ENCODE measurements at places on chromosomes 2 and 18.
A peak's percentile ranks its signal among the peaks of the same experiment; 100 is the strongest.

GRCh38 chr18:48667276-48668254, 128.7 kb downstream of the CTIF start:
- no peak for DNase-seq

DNA sequence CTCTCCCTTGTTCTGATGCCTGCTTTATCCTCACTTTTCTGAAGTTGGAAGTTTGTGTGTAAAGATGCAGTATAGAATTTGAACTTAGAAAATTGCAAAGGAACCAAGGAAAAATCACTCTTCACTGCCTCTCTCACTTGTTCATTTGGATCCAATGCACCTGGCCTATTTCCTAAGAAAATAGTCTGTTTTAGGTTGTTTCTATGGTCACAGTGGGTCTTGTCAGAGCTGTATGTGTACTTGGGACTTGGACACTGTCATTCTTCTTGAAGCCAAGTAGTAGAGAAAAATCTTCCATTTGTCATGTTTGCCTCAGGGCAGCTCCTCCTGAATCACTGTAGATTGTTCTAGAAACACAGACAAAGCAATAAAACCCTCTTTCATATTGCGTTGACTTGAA, 80.3 kb upstream of the SESTD1 start:
- DNase-seq, result no peak

DNA sequence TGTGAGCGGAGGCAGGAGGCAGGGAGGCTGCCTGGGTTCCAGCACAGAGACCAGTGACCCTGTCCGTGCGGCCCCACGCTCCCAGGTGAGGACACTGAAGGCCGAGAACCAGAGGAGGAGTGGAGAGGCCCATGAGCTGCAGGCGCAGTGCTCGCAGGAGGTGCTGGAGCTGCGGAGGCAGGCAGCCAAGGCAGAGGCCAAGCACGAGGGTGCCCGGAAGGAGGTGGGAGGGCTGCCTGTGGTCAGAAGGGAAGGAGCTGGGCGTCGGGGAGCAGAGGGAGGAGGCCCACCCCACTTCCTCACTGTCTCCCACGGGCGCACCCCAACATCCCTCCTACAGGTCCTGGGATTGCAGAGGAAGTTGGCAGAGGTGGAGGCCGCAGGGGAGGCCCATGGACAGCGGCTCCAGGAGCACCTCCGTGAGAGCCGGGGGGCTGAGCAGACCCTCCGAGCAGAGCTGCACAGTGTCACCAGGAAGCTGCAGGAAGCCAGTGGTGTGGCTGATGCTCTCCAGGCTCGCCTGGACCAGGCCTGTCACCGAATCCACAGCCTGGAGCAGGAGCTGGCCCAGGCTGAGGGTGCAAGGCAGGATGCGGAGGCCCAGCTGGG, 33.0 kb upstream of the SNED1 start:
- DNase-seq, result no peak

GRCh38 chr2:180907731-180908130, 72.7 kb upstream of the UBE2E3 start:
- DNase-seq, result peak; percentile 93

GRCh38 chr2:30655660-30656059, 151.6 kb downstream of the CAPN13 start:
- peak; percentile 80 for DNase-seq

DNA sequence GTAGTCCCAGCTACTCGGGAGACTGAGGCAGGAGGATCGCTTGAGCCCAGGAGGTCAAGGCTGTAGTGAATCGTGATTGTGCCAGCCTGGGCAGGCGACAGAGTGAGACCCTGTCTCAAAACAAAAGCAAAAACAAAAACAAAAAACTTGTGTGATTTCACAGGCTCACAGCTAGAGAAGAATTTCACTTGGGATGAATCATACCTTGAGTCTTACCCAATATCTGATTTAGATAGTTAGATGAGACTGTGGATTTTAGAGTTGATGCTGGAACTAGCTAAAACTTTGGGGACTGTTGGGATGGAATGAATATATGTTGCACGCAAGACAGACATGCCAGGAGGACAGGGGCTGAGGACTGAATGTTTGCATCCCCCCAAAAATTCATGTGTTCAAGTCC, 4.4 kb downstream of the ANKRD29 start:
- DNase-seq, result no peak

DNA sequence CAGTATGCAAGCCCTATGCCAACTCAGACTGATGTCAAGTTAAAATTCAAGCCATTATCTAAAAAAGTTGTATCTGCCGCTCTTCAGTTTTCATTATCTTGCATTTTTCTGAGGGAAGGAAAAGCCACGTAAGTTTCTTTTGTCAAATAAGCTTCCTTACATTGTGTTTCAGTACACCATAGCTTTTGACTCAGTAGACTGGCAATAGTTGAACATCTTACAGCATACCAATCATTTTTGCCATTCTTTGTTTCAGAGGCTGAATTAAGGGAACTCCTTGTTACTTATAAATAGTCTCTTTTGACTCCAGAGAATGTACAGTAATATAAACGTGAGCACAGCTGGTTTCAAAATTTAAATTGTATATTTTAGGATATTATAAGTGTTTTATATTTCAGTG, 120.6 kb downstream of the EHBP1 start:
- peak; percentile 79 for DNase-seq

DNA sequence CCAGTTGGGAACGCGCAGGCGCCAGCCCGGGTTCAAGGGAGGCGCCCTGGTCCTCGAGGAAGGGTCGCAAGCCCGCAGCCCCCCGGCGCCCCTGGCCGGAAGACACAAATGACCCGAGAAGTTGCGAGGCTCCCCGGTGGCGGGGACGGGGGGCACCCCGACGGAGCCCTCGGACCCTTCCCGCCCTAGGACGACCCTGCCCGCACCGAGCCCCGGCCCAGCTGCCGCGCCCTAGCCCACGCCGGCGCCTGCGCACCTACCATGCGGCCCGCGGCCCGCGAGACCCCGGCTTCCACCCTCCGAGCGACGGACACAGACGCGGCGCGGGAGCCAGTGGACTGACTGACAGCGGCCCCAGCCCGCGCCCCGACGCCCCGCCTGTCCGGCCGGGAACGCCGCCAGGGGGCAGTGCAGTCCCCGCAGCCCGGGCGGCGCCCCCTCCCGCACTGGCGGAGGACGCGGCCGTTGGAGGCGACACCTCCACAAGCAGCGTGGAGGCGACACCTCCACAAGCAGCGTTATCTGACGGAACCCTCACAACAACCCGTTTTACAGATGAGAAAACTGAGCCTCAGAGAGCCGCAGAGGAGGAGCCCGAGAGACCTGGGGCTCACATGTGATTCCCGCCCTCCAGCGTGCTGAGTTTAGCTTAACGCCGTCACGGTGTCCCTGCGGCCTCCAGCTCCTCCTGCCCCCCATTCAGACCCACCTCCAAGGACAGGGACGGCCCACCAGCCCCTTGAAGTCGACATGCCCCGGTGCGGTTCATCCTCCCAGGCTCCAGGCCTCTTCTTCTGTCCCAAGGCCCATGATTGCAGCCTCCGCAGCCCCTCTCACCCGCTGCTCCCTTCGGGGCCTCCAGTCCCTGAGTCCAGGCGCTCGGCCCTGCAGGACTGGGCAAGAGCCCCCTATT, at the start of gene NMUR1:
Gene NMUR1, minus strand, starts transcription at position 347 of the 913 bp plus-strand sequence. Its CDS starts 84 bp downstream, at position 263.
- no peak for DNase-seq

- no peak for DNase-seq
These were observed 122.2 kb downstream of the ACKR3 start for GRCh38 chr2:236691799-236692167.

GRCh38 chr2:88673363-88673762, 18.1 kb upstream of the RPIA start:
- DNase-seq, result no peak

- DNase-seq, result no peak
These were observed 57.1 kb downstream of the LONRF2 start for GRCh38 chr2:100265226-100265625.

GRCh38 chr2:11684894-11685460, 15.0 kb upstream of the NTSR2 start:
- no peak for DNase-seq

DNA sequence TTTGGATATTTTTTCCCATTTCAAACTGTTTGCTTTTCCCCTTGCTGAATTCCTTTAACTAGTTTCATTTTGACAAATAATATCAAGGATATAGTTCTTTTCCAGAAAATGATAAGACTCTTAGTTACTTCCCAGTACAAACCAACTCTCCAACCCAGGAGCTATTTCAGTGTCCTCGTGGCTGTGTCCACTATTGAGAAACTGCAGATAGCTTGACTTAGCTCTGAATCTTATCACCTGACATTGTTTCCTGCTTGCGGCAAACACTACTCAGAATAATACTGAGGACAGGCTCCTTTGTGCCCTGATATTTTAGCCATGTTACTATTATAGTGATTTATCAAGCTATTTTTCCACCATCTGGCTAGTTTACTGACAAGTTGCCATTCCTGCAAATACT, 74.6 kb downstream of the KLF7 start:
- DNase-seq, result no peak

DNA sequence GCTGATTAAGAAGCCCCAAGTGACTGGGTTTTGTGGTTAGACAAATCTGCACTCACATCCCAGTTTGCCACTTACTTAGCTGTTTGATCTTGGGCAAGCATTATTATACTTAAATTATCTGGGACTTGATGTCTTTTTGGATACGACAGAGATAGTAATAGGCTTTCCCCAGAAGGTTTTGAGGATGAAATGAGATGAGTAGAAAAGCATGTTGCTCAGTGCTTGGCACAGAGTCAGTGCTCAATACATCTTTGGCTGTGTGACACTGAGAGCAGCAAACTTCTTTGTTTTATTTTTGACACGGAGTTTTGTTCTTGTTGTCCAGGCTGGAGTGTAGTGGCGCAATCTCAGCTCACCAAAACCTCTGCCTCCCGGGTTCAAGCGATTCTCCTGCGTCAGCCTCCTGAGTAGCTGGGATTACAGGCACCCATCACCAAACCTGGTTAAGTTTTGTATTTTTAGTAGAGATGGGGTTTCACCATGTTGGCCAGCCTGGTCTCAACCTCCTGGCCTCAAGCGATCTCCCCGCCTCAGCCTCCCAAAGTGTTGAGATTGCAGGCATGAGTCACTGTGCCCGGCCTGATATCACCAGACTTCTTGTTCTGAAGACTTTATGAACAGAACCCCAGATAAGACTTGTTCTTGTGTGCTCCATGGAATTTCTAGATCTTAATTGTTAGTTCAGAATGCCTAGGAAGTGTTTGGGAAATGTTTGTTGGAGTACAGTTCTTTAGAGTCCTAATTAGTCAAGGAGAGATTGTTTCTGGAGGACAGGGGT, 521.2 kb downstream of the SLC4A3 start:
- no peak for DNase-seq

- DNase-seq, result peak; percentile 49
These were observed 70.6 kb downstream of the RPE start for GRCh38 chr2:210072922-210073509.

DNA sequence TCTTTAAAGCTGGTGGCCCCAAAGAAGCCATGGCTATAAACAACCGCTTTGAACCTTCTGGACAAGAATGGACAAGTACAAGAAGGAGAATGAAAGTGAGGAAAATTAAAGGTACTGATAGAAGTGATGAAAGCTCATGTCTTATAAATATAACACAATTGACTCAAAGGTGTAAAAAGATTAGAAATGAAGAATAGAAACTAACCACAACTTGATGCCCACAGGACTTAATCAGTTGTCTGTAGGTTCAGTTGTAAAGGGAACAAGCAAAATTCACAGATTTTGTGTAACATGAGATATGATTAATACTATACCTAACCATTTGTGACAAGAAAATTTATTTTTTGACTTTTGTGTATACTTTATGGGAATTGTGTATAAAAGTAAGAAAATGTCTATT, 135.7 kb downstream of the NUP35 start:
- no peak for DNase-seq

- DNase-seq, result no peak
These were observed 163.5 kb upstream of the FBXO11 start for GRCh38 chr2:48069769-48070168.

GRCh38 chr2:43387092-43388062, 161.0 kb upstream of the ZFP36L2 start:
- DNase-seq, result peak; percentile 46

GRCh38 chr2:162433491-162433890, 89.6 kb downstream of the GCA start:
- peak; percentile 64 for DNase-seq

- DNase-seq, result peak; percentile 72
These were observed 251.9 kb downstream of the GRB14 start for GRCh38 chr2:164369366-164369765.

DNA sequence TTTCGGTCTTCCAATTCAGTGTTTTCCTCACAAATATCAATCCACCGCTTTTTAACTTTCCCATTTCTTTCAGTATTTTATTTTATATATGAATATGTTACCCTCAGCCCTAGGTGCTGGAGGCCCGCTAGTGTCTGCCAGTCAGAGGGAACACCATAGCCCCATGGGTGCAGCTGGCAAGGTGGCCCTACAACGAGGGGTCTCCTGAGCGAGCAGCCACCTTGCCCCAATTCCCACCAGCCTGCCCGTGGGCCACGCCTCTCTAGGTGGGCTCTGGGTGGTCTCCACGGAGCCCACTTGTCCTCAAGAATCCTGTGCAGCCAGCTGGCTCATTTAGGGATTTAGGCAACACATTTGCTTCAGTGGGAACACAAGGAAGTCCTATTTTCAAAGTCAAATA, 72.5 kb upstream of the RGPD5 start:
- no peak for DNase-seq

- no peak for DNase-seq
These were observed 140.0 kb downstream of the ZEB2 start for GRCh38 chr2:144379851-144380311.

- DNase-seq, result no peak
These were observed 183.0 kb downstream of the PMAIP1 start for GRCh38 chr18:60082790-60083189.

- no peak for DNase-seq
These were observed 51.7 kb upstream of the EHBP1 start for GRCh38 chr2:62653582-62654422.

DNA sequence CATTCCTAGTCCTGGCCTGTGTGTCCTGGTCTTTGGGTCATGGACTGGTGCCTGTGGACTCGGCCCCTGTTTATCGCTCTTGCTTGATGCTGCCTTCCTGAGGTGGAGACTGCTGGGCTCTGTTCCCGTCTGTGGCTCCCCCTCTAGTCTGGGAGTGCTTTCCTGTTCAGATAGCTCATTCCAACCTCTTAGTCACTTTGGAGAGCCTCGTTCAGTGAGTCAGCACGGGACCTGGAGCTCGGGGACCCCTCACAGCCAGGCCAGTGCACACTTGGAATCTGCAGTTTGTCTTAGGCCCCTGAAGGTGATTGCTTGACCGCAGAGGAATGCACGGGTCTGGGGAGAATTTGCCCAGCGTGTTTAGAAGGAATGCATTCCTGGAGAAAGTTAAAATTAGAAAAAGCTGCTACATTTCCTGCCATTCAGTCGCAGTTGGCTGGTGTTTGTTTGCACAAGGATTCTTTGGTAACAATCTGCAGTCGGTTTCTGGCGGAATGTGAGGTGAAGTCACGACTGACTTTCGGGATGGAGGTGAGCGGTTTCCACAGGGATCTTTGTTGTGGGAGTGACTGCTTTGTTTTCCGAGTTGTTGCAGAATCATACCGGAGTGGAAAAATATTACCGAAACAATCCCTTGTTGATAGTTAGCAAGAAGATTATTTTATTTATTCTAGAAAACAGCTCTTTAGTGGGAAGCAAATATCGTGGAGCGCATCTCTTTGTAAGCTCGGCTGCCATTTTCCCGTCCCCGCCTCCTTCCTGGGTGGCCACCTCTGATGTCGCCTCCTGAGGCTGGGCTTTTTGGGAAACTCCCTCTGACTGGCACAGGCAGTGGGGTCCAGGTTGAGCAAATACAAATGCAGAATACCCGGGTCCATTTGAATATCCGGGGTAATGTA, 29.6 kb downstream of the SH3BP4 start:
- peak; percentile 100 for DNase-seq

- DNase-seq, result no peak
These were observed 5.2 kb downstream of the FHOD3 start for GRCh38 chr18:36302676-36303075.
